Psoas muscle (tissue), 8 donors: ENCODE measurements at places on chromosomes 6 and 20. TPM values are rescaled to one million over a fixed set of nuclear protein-coding genes. Genes with fewer than 3 reads are reported as not detected.

The CLPSL1 gene
- not detected for total RNA-seq

The CAGE1 gene
- not detected for total RNA-seq

The MBOAT1 gene
- 2.7 TPM for total RNA-seq

The BPIFB4 gene
- not detected for total RNA-seq

DNA sequence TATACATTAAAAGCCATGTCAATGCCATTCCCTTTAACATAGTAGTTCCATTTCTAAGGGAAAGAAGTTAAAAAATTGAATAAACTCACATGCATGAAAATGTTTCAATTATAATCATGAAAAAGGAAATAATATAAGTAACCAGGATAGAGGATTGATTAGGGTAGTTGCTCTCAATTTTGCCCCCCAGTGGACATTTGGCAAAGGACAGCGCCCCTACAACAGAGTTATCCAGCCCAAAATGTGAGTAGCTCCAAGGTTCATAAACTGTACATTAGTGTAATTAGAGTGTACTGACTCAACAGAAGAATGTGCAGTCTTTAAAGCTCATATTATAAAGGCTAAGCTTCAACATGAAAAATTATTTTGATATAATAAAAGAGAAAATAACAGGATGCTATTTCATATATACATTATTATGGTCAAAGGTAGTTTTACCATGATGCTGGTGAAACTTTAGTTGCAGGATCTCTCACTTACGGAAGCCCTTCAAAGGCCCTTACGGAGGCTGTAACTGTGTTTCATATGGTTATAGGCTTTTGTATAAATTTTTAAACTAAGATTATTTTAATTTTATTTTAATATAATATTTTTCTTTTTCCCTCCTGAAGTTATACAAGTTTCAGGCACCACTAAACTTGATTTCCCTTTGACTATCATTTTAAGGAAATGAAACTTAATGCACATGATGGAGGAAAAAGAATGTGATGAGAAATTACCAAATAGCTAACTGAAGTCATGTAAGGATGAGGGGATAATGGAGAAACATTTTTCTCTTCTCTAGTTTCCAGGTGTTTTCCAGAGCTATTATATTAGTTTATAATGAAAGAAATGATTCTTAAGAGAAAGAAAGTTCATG, 403.6 kb downstream of the PLCB1 start:
- no peaks in the 10 kb centered on the region for H3K4me1 ChIP-seq
- H3K36me3 ChIP-seq = no peaks in the 10 kb centered on the region
- H3K4me3 ChIP-seq = no peak overlapping the region
- no peak for DNase-seq
- no peaks in the 10 kb centered on the region for H3K27me3 ChIP-seq

- no peak overlapping the region for H3K4me3 ChIP-seq
- H3K4me1 ChIP-seq = no peaks in the 10 kb centered on the region
- H3K27ac ChIP-seq = no peak overlapping the region
- no peaks in the 10 kb centered on the region for H3K36me3 ChIP-seq
- no peaks in the 10 kb centered on the region for H3K27me3 ChIP-seq
- peak; percentile 63 for DNase-seq
Observed at GRCh38 chr20:51624157-51624731, 81.7 kb upstream of the NFATC2 start.

- no peaks in the 10 kb centered on the region for H3K36me3 ChIP-seq
- H3K4me1 ChIP-seq = no peaks in the 10 kb centered on the region
- no peak for DNase-seq
- no peak overlapping the region for H3K4me3 ChIP-seq
- H3K27ac ChIP-seq = no peak overlapping the region
- H3K27me3 ChIP-seq = no peaks in the 10 kb centered on the region
Observed at GRCh38 chr20:37361336-37361735, 15.4 kb downstream of the SRC start.

- H3K27ac ChIP-seq = no peak overlapping the region
- H3K36me3 ChIP-seq = no peaks in the 10 kb centered on the region
- peak overlapping the region; percentile 53 for H3K4me3 ChIP-seq
- DNase-seq = peak; percentile 36
- H3K27me3 ChIP-seq = peaks cover 21% of the 10 kb centered on the region
Observed at GRCh38 chr20:51800060-51800871, 2.1 kb downstream of the SALL4 start.

DNA sequence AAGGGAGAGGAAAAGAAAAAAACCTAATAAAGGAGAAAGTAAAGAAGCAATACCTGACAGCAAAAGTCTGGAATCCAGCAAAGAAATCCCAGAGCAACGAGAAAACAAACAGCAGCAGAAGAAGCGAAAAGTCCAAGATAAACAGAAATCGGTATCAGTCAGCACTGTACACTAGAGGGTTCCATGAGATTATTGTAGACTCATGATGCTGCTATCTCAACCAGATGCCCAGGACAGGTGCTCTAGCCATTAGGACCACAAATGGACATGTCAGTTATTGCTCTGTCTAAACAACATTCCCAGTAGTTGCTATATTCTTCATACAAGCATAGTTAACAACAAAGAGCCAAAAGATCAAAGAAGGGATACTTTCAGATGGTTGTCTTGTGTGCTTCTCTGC, 70.8 kb upstream of the RNF146 start:
- no peak for DNase-seq
- no peak overlapping the region for H3K27ac ChIP-seq
- no peaks in the 10 kb centered on the region for H3K27me3 ChIP-seq
- no peak overlapping the region for H3K4me3 ChIP-seq

- H3K27me3 ChIP-seq = peaks cover 5% of the 10 kb centered on the region
- no peaks in the 10 kb centered on the region for H3K36me3 ChIP-seq
- H3K27ac ChIP-seq = no peak overlapping the region
Observed at GRCh38 chr6:1079525-1079924, 232.4 kb upstream of the FOXQ1 start.

DNA sequence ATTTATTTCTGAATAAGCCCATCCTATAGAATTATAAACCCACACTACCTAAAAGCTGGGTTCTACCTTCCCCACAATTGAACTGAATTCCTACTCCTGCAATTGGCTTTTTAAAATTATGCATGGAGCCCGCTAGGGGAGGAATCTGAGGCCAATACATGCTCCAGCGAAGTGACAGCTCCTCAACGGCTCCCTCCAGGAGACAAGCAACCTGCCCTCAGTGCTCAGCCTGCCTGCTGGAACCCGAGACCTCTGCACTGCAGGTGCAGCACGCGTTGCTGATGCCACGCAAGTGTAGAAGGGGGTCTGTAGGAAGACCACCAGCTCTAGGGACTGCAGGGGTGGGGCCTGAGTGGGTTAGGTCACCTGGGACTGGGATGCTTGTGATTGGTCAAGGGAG, 170.2 kb upstream of the CDYL start:
- H3K27ac ChIP-seq = no peak overlapping the region
- peaks cover 30% of the 10 kb centered on the region for H3K4me1 ChIP-seq
- no peaks in the 10 kb centered on the region for H3K36me3 ChIP-seq
- no peak for DNase-seq
- H3K4me3 ChIP-seq = no peak overlapping the region

GRCh38 chr6:154932515-154933027, 62.5 kb upstream of the TIAM2 start:
- H3K4me1 ChIP-seq = peaks cover 7% of the 10 kb centered on the region
- no peak overlapping the region for H3K4me3 ChIP-seq
- no peaks in the 10 kb centered on the region for H3K36me3 ChIP-seq
- H3K27ac ChIP-seq = no peak overlapping the region

- DNase-seq = peak; percentile 16
- H3K36me3 ChIP-seq = peaks cover 74% of the 10 kb centered on the region
- H3K4me3 ChIP-seq = no peak overlapping the region
- H3K27ac ChIP-seq = no peak overlapping the region
- no peaks in the 10 kb centered on the region for H3K4me1 ChIP-seq
Observed at GRCh38 chr20:35555951-35556645, 14.2 kb downstream of the ERGIC3 start.
